ENCODE measurements at places on chromosomes 11 and 22.

GRCh38 chr11:78350646-78351165 is 66.9 kb downstream of the GAB2 start:
- no peak for DNase-seq

DNA sequence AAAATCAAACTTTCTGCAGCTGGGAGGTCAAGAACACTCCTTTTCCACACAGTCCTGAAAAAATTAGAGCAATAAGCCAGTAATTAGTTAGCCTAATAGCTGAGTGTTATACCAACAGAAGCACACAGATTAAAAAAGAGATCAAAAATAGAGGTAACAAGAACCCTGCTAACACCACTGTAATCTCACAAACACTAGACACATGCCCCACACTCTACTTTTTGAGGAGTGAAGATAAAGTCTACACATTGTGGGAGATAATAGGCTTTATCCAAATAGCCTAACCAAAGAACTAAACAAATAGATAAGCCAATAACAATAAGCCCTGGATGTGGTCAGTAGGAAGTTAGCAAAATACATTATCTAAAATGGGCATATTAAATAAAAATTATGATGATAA is 372.7 kb upstream of the ANO5 start:
- DNase-seq, result no peak

- no peak for DNase-seq
Observed at GRCh38 chr22:25668437-25668836, 73.6 kb upstream of the MYO18B start.

GRCh38 chr11:10387206-10388083 is 67.6 kb upstream of the AMPD3 start:
- DNase-seq, result no peak

DNA sequence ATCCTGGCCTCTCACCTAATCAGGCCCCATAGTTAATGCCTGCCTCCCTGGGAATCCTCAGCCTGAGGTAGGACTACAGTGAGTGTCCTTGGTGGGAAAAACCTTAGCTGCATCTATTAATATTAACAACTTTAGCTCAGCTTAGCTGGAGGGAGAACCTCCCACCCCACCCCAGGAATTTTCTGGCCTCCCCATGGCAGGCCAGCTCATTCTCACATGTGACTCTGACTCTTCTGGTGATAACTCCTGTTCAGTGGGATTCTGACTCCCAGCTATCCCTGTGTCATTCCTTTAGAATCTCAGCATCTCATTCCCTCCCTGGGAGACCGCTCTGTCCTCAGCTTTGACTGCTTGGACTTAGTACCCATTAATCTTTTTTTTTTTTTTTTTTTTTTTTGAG is 14.5 kb downstream of the ART5 start:
- no peak for DNase-seq

DNA sequence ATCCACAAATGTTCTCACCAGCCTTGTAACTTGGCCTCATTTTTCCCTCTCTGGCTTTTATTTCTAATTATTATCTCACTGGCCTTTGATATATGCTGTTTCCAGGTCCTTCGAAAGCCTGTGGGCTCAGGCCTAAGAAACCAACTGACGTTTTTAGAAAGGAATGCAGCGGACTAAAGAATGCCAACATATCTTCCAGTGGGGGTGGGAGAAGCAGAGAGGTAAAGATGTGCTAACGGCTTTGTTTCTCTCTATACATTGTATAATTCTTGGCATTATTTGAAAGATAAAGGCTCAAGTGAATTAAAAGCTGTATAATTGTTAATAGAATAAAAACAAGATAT is 28.2 kb downstream of the OR6Q1 start:
- no peak for DNase-seq

Data from substantia nigra (tissue), 51 donors.